ENCODE measurements at places on chromosomes 16 and 17.

GRCh38 chr17:76504117-76504516 lies 2.9 kb upstream of the RHBDF2 start:
- no peak for ATAC-seq

GRCh38 chr17:16439303-16439791 lies 24.0 kb downstream of the TRPV2 start:
- peak; percentile 3 for ATAC-seq

- ATAC-seq: no peak
Observed at GRCh38 chr16:65618931-65619330, 497.1 kb upstream of the CDH11 start.

DNA sequence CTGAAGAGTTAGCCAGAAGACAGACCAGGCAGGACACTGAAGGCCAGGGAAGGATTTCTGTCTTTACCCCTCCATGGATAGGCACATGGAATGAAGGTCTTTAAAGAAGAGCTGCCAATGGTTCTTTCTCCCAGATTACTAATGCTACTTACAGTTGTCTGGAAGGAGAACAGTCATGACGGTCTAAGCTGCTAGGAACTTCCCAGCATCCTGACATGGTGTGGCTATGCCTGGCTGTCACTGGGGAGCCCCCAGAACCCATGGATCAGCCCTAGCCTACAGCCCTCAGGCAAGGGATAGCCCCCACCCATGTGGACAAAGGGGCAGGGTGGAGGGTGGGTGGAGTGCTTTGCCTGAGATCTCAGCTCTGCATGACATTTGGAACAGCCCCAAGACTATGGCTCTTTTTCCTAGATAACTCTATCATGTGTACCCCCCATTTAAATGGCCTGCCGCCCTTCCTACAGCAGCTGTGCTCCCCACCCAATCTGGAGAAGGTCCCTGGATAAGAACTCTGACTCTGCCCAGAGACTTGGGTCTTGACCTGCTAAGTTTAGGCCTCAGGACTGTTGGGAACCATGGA lies 9.2 kb upstream of the KAT7 start:
- no peak for ATAC-seq

- ATAC-seq: peak; percentile 93
Observed at GRCh38 chr17:7922845-7923628, 6.6 kb downstream of the KCNAB3 start.

DNA sequence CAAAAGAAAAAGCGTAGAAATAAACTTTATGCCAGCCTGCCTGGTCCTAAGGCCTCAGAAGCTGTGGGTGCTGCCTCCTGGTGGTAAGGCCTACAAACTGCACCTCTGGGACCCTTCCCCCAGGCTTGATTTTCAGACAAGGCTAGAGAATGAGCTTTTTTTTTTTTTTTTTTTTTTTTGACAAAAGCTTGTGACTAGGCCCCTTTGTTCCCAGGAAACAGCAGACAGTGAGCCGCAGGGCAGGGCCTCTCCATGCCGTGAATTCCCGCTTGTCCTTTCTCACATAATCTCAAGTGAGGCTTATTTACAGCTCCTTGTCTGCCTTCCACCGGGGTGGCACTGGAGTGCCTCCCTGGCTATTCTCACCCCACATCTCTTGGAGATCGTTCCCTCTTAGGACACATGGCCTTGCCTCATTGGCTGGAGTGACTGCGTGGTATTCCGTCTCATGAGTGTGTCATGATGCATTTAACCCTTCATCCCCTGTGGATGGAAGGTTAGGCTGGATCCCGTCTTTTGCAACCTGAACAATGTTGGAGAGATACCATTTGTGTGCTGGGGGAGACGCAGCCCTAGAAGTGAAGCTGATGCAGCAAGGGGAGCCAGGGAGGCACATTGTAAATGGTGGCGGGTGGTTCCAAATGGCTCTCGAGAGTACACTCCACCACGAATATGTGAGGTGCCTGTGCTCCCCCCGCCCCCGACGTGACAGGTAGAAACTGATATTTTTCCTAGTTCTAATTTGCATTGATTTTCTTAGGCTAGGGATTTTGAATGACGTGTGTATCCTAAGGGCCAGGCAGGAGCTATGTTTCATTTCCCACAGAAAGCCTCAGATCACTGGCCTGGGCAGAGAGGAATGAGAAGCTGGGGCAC lies 49.6 kb downstream of the USP22 start:
- peak; percentile 58 for ATAC-seq

DNA sequence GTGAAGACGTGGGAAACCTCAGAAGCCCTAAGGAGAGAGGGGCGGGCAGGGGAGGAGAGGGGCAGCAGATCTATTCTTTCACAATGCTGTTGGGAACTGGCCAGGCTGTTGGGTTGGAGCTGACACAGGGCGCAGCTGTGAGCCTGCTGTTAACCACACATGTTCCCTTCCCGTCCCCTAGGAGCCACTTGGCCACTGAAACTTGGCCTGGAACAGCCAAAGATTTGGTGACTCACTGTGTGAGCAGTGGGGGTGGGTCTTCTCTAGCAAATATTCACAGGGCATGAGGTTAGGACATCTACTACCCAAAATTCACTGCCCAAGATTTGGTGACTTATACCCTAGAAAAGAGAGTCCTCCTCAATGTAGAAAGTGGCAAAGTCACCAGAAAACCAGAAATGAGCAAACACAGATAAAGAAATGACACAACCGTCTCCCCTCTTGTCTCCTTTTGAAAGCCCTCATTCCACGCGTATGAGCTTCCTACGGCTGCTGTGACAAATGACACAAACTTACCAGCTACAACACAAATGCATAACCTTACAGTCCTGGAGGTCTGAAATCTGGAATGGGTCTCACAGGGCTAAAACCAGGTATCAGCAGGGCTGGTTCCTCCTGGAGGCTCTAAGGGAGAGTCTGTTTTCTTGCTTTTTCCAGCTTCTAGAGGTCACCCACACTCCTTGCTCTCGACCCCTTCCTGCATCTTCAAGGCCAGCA lies 6.3 kb downstream of the TBC1D16 start:
- no peak for ATAC-seq

DNA sequence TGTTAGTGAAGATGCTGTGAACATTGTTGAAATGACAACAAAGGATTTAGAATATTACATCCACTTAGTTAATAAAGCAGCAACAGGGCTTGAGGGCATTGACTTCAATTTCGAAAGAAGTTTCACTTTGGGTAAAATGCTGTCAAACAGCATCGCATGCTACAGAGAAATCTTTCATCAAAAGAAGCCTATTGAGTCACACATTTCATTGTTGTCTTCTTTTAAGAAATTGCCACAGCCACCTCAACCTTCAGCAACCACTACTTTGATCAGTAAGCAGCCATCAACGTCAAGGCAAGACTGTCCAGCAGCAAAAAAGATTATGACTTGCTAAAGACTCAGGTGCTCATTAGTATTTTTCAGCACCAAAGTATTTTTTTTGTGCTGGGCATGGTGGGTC lies 13.2 kb upstream of the MAP2K6 start:
- ATAC-seq: no peak
